CD4-positive, alpha-beta T cell treated with Interleukin-2 at 100 ng/mL for 4 hours (primary cell): ENCODE measurements at places on chromosomes 5 and 9.

- no peak for DNase-seq
These were observed 102.3 kb downstream of the SEMA6A start for GRCh38 chr5:116472274-116472673.

DNA sequence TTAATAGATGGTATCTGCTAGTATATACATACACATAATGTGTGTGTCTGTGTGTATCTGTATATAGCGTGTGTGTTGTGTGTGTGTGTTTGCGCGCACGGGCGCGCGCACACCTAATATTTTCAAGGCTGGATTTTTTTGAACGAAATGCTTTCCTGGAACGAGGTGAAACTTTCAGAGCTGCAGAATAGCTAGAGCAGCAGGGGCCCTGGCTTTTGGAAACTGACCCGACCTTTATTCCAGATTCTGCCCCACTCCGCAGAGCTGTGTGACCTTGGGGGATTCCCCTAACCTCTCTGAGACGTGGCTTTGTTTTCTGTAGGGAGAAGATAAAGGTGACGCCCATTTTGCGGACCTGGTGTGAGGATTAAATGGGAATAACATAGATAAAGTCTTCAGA lies 757 bp downstream of the FXN start:
- DNase-seq = peak; percentile 20

- DNase-seq = no peak
These were observed 75.8 kb downstream of the OXCT1 start for GRCh38 chr5:41794471-41794870.

GRCh38 chr5:150785950-150786349 lies 7.4 kb downstream of the SMIM3 start:
- DNase-seq = no peak

- DNase-seq = no peak
These were observed 15.4 kb downstream of the FAM174A start for GRCh38 chr5:100550531-100551051.

GRCh38 chr5:68086857-68087256 lies 128.7 kb upstream of the PIK3R1 start:
- DNase-seq = no peak

DNA sequence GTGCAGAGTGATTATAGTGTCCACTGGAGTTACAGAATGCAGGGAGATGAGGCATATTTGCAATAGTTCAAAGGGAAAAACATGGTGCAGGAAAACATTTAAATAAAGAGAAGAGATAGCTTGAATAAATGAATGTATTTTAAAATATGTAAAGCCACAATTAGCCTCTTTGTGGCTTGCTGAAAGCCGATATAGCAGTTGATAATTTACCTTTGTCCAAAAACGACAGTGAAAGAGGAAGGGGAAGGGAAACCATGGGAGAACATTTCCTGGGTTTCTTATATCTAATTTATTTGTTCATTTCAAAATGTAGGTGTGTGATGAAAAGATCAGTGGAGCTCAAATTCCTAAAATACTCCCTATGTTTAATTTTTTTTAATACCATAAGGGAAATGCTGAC lies 156.1 kb downstream of the DENND1A start:
- DNase-seq = no peak

DNA sequence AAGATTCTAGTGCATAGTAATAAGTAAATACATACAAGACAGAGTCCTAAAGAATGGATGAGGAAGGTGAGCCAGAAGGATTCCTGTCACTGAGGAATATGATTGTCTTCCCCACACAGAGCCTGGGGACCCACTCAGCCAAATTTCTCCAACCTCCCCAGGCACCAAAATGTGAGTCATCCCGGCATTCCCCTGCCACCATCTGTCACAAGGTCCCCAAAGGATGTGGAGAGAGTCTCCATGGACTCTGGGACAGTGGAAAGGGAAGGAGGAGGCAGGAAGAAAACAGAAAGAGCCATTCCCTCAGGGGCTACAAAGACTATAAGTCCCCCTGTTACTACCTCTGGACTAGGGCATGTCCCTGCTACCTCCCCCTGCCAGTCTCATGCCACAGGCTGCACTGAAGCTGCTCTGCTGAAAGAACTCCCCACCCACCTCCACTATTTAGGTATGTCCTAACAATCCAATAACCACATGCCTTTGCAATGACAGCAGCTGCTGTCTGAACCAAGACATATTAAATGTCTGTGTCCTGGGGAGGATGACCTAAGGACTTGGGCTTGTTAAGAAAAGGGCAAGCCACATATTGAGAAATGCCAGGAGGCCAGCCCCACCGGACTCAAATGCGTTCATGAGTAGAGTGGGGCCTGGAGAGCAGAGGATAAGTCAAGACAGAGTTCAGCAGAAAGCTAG lies 10.7 kb upstream of the OR5C1 start:
- no peak for DNase-seq

DNA sequence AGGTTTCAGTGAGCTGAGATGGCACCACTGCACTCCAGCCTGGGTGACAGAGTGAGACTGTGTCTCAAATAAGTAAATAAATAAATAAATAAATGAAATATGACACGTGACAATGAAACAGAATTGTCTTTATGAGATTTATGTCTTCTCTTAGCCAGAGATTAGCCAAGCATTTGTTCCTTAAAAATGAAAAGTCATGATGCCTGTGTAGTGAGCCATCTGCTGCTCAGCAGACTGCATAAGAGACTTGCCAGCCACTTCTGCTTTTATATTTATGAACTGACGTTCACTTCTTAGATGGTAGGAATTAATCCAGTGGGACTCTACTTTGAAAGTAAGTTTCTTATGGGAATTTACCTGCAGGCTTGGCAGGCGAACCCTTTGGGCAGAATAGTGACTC lies 227.4 kb downstream of the NR3C1 start:
- no peak for DNase-seq

DNA sequence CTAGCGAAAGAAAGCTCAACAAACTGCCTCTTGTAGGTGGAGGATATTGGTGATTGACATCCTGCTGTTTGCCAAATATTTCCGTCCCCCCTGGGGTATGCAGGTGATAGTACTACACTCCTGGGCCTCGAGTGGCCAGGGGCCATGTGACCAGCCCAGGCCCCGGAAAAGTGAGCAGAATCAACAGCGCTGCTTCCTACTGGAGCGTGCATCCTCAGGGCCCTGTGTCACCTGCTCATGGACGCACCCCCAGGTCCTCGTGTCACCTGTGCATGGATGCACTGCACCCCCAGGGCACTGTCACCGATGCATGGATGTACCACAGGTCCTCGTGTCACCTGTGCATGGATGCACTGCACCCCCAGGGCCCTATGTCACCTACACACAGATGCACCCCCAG lies 43.8 kb downstream of the ADAMTS16 start:
- no peak for DNase-seq

- no peak for DNase-seq
These were observed 36.0 kb upstream of the GOLM1 start for GRCh38 chr9:86135371-86135770.

GRCh38 chr5:172634106-172634899 lies 6.8 kb upstream of the NEURL1B start:
- no peak for DNase-seq

DNA sequence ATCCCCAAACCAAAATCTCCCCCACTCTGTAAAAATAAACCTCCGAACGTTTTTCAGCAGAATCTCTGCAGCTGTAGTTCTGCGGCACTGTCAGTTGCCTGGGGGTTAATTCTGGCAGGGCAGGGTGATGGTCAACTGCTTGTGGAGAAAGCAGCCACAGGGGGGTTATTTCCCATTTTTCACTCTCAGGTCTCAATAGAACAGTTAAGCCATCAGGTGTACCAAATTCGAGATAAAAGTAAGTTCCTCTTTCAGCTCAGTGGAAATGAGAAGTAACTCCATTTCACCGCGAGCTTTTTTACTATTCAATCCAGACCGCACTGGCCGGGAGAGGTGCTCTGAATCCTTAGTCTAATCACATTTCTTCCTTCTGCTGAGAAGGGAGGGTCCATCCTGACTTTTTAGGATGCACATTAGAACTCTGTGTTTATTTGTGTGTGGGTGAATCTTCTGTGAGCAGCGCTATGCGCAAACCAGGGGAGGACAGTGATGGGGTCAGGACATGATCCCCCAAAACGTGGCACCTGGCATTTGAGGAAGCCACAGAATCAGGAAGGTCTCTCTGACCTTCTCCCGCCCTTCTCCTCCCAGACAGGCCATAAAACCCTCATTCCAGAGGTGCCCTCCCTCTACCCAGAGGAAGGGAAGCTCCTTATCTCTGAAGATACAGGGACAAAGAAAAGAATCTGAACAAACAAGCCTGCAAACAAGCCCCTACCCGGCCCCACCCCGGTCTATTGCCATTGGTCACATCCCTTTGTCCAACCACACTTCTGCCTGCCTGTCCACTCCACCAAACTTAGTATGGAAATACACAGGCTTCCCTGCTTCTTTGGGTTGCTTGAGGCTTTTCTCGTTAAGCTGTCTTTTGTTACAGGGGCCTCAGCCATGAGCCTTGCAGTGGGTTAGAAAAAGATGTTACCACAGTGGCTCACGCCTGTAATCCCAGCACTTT lies 229.0 kb downstream of the ROR2 start:
- no peak for DNase-seq

DNA sequence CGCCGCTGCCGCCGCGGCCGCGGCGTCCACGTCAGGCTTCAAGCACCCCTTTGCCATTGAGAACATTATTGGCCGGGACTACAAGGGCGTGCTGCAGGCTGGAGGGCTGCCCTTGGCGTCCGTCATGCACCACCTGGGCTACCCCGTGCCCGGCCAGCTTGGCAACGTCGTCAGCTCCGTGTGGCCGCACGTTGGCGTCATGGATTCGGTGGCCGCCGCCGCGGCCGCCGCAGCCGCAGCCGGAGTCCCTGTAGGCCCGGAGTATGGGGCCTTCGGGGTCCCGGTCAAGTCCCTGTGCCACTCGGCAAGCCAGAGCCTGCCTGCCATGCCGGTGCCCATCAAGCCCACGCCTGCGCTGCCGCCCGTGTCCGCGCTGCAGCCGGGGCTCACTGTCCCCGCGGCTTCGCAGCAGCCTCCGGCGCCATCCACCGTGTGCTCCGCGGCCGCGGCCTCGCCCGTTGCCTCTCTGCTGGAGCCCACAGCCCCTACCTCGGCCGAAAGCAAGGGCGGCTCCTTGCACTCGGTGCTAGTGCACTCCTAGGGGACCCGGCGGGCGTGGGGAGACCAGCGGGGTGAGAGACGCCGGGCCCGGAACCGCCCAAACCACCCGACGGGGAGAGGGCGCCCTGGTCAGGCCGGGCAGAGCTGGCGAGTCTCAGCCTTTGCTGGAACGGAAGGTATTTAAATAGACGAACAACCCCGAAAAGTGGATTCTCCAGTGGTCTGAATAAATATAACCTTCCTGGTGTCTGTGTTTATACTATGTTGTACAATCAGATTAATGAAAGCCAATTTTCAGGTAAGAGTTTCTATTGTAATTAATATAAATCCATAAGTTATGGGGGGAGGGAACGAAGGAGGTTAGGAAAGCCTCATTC lies 1.2 kb downstream of the FOXB2 start:
- no peak for DNase-seq

DNA sequence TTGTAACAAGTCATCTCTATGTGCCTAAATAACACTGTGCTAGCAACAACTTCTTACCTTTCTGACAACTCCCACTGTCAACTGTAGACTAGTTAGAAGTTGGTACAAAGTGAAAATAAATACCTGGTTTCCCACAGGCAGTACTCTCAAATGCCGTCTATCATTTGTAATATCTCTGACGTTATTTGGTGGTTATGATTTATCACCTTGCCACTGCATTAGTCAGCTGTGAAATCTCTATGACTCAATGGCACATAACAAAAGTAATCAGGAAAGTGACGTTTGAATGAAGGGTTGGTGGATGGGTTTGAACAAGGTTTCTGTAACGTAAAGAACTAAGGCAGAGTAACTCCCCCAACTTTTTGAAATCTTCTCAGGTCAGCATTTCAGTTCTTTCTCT lies 592.3 kb downstream of the MAT2B start:
- no peak for DNase-seq

- no peak for DNase-seq
These were observed 127.2 kb downstream of the ENTREP1 start for GRCh38 chr9:69452110-69452782.

DNA sequence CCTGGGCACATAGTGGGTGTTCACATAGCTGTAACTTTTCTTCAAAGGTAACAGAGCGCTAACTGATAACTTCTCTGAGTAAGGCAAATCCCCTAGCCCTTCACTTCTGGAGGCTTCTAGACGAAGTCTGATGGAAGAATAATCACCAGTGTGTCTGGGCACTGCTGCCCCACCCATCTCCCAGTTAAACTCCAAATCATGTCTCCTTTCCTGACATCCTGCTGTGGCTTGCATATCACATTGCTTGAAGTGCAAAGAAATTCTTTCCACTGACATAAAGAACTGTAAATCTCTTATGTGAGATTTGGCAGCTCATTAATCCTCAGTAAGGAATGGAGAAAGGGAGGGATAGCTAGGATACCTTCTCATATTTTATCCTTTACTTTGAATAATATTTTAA lies 74.6 kb downstream of the MARCHF11 start:
- no peak for DNase-seq

GRCh38 chr5:1332461-1333001 lies 12.4 kb downstream of the CLPTM1L start:
- DNase-seq = no peak

DNA sequence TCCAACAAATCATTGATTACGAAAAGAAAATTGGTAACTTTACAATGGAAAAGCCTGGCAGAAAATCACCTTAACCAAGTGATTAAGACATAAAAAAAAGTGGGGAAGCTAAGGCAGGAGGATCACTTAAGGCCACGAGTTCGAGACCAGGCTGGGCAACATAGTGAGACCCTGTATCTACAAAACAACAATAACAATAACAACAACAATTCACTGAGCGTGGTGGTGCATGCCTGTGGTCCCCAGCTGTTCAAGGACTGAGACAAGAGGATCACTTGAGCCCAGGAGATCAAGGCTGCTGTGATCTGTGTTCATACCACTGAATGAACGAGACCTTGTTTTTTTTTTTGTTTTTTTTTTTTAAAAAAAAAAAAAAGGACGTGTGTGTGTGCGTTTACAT lies 21.3 kb downstream of the PTBP3 start:
- DNase-seq = no peak

- DNase-seq = no peak
These were observed 84.0 kb downstream of the ERP44 start for GRCh38 chr9:100014846-100015245.

DNA sequence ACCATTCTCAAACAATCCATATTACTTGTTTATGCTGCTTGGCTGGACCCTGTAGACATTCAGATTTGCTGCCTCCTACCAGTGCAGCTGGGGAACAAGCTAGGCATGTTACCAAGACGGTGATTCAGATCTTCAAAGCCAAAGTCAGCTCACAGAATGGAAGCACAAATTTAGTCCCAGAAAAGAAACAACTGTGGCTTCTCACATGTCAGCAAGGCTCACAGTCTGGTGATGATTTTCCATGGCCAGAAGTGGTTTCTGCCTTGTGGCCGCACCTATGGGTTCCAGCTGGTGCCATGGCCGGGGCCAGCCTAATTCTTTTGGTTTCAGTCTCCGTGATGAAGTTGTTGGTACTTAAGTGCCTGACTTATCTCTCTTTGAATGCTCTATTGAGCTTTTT lies 182.2 kb downstream of the TMC1 start:
- no peak for DNase-seq

DNA sequence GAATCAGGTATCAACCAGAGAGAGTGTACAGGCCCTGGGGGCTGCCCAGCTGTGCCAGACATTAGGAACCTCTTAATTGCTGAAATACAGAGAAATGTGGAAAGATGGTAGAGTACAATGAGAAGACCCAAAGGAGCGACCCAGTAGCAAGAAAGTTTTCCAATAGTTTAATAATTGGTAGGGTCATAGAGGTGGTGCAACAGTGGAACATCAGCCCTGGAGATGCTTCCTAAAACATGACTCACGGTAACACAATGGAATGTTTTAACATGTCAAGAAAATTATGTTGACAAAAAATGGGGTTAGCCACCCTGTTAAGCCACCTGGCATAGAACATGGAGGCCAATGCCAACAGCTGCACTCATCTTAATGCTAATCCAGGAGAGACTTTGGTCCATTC lies 284.1 kb downstream of the ELAVL2 start:
- no peak for DNase-seq

GRCh38 chr9:110604171-110604601 lies 24.6 kb upstream of the SVEP1 start:
- no peak for DNase-seq
